ENCODE measurements at places on chromosomes 12 and 14.

DNA sequence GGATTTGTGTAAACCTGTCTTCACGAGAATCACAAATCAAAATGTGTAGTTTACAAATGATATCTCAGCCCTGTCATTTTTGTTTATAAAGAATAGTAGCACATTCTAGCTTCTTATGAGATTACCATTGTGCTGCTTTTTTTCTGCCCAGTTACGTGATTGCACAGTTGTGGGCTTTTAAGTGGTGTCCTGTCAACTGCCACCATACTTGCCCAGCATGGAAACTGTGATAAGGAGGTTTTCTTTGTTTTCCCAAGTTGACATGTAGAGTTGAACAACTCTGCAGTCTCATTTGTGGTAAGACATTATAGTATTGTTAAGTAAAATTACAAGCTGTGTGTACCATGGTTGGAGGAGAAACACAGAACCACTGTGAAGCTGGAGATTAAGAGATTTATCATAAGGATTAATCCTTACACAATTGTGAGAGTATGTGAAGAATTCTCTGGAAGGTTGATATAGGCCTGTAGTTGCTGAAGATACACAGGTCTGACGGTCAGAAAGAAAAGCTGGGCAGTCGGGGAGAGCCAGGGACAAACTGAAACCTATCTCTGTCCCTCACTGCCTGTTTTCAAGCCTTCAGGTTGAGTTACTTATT lies 12.2 kb downstream of the CHURC1 start:
- DNase-seq = no peak

DNA sequence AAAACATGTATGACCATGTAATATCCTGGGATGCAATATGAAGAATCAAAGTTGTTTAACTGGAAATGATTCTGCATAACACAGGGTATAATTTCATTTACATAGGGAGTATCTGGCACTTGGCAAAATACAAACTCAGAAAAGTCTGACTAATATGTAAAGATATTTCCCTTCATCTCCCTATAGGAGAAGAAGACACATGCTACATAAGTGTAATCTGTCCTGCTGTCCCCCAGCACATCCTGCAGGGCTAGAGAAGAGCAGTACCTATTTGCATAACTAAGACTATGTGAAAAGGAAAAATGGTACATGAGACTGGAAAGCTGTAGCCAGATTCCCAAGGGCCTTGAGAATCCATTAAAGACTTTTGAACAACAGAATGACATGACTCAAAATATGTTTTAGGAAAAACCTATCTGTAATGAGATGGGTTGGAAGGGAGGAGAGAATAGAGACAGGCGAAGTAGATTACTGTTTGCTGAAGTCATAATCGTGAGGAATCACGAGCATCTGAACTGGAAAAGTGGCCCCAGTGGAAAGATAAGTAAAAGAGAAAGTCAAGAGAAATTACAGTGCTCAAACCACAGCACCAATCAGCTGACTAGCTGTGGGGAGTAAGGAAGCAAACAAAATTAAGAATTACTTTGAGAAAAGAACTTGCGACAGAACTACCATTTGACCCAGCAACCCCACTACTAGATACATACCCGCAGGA lies 155.1 kb upstream of the HMGA2 start:
- DNase-seq = no peak

GRCh38 chr12:80217011-80217535 lies 117.7 kb downstream of the OTOGL start:
- DNase-seq = no peak

DNA sequence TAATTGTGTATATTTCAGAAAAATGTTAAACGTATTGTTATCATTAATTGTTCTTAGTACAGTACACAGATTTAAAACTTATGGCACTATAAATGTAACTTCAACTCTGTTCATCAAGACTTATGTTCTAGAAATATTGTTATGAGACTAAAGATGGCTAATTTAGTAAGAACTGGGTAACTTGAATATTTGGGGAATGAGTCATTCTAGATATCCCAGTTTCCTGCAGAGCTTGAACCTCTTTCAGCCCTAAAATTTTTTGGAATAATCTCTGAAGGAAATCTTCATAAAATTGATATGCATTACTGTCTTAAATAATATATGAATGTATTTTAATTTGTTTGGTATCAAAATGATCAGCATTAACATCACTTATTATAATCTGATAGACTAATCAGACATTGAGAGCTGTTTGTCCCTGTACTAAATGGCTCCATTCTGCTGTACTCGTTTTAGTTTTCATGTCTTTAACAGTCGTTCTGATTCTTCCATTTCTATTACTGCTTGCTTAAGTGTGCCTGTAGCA lies 87.1 kb downstream of the VEZT start:
- no peak for DNase-seq

- no peak for DNase-seq
Observed at GRCh38 chr14:33589334-33589733, 361.5 kb downstream of the EGLN3 start.

DNA sequence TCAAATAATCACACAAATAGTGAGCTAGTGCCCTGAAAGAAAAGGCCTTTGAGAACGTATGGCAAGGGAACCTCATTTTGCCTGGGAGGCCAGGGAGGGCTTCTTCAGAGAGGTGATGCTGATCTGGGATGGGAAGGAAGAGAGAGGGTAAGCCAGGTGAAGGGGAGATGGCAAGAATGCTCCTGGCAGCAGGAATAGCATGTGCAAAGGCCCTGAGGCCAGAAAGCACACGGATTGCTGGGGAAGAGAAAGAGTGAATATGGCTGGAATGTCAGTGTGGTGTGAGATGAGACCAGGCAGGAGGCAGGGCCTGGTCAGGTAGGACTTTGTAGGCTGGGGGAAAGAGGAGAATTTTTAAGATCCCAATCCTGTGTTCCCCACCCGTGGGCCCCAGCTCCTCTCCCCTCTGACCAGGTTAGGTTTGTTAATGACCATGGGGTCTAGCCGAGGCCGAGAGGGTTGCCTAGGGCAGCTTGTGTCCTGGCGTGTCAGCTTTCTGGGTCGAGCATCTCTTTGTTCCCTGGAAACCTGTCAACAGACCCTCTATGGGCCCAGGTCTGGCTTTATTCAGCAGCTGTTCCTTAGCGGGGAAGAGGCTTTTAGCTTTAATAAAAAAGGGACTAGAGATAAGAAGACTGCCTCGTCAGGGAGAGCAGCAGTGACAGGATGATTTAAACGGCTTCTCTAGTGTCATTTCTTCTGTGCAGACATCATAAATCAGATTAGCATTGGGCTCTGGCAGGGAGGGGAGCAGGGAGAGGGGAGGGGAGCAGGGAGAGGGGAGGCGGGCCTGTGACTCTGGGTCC lies 123.4 kb downstream of the ADCK1 start:
- no peak for DNase-seq
